Ascending aorta (tissue), 2 donors: ENCODE measurements at places on chromosomes 5 and 9.

- peak; percentile 83 for DNase-seq
- H3K4me1 ChIP-seq = peaks cover 24% of the 10 kb centered on the region
- peak overlapping the region; percentile 78 for H3K27ac ChIP-seq
Measured at GRCh38 chr9:121598965-121599871, 52.2 kb upstream of the DAB2IP start.

- no peaks in the 10 kb centered on the region for H3K36me3 ChIP-seq
- H3K27me3 ChIP-seq = no peaks in the 10 kb centered on the region
- no peak overlapping the region for H3K27ac ChIP-seq
Measured at GRCh38 chr5:61055434-61056006, 106.7 kb downstream of the SMIM15 start.

DNA sequence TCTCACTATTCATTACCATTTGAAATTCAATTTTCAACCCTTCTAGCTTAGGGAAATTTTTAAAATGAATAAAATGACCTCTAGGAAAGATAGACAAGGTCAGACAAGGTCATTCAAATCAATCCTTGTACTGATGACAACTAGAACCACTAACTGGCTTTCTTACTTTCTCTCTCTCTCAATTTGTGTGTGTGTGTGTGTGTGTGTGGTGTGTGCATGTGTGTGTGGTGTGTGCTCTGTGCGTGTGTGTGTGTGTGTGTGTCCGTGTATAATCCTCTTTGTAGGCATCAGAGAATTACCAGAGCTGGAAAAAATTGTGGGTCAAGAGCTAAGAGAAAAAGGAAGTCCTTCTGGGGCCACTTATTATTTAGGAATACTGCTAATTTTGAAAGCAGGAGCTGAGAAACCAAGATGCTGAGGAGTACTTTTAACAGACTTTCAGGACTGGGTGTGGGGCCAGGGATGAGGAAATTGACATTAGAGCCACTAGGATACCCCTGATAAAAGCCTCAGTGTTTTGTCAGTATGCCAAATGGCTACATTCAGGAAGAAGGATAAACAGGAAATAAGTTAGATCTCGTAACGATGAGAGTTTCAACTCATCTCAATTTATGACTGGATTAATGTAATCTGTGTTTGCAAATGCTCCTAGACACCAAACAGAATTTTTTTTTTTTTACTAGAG, 723.3 kb downstream of the CETN3 start:
- H3K27me3 ChIP-seq = no peaks in the 10 kb centered on the region
- H3K36me3 ChIP-seq = no peaks in the 10 kb centered on the region
- no peak for DNase-seq
- H3K4me1 ChIP-seq = no peaks in the 10 kb centered on the region
- no peak overlapping the region for H3K27ac ChIP-seq

- DNase-seq = no peak
- no peaks in the 10 kb centered on the region for H3K27me3 ChIP-seq
- no peak overlapping the region for H3K4me3 ChIP-seq
Measured at GRCh38 chr9:69081261-69081660, 45.7 kb downstream of the FXN start.

DNA sequence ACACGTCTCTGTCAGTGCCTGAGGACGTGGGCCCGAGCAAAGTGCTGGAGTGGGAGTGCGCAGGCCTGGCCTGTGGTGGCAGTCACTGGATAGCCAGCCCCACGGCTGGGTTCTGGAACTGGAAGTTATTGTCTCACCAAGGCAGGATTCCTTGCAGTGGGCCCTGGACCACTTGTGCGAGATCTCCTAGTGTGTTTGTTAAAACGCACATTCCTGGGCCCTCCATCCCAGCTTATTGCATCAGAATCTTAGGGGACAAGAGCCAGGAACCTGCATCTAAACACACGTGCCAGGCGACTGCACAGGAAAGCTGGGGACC, 26.9 kb downstream of the PTPA start:
- peak overlapping the region; percentile 53 for H3K4me3 ChIP-seq
- no peak for DNase-seq
- H3K27me3 ChIP-seq = no peaks in the 10 kb centered on the region
- H3K4me1 ChIP-seq = peaks cover 40% of the 10 kb centered on the region

GRCh38 chr5:4941957-4942830, 197.9 kb upstream of the ADAMTS16 start:
- DNase-seq = no peak
- no peaks in the 10 kb centered on the region for H3K4me1 ChIP-seq
- no peak overlapping the region for H3K27ac ChIP-seq

GRCh38 chr5:175690586-175690985, 32.7 kb downstream of the HRH2 start:
- peaks cover 17% of the 10 kb centered on the region for H3K4me1 ChIP-seq
- no peaks in the 10 kb centered on the region for H3K36me3 ChIP-seq
- peak overlapping the region; percentile 70 for H3K27ac ChIP-seq
- no peak for DNase-seq
- no peak overlapping the region for H3K4me3 ChIP-seq

GRCh38 chr5:138011991-138012390, 20.9 kb downstream of the FAM13B start:
- DNase-seq = no peak
- H3K27ac ChIP-seq = no peak overlapping the region
- no peaks in the 10 kb centered on the region for H3K4me1 ChIP-seq

DNA sequence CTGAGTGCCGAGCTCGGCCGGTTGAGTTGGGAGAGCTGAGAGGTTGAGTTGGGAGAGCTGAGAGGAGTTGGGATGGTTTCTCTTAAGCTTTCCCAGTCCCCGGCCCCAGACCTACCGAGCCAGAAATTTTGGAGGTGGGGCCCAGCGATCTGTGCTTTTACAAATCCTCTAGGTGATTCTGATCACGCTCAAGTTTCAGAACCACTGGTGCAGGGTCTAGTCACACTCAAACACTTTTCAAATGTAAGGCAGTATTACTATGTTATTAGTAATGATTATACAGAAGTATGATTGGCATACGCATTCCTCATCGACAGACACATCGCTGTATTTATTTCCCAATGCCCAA, 256 bp upstream of the CLINT1 start:
- H3K36me3 ChIP-seq = no peaks in the 10 kb centered on the region
- no peak for DNase-seq
- peak overlapping the region; percentile 92 for H3K27ac ChIP-seq
- peaks cover 25% of the 10 kb centered on the region for H3K4me1 ChIP-seq

DNA sequence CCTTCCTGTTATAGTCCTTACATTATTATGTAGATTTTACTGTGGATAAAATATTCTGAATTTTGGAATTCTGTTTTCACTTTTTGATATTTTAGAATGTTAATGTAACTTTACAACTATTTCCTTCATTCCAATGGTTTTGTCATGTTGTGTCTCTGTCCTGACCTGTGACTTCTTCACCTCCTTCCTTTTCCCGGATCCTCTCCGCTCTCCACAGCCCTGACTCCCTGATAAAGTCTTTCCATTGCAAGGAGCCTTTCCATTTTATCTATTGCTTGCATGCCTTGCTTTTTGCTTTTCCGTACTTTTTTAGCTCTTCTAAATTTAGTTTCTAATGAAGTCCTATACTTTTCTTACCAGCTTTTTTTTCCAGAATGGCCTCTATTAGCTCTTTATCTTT, 117.6 kb upstream of the ARRDC3 start:
- DNase-seq = no peak
- no peaks in the 10 kb centered on the region for H3K27me3 ChIP-seq
- no peak overlapping the region for H3K27ac ChIP-seq
- H3K36me3 ChIP-seq = no peaks in the 10 kb centered on the region
- H3K4me3 ChIP-seq = no peak overlapping the region
- no peaks in the 10 kb centered on the region for H3K4me1 ChIP-seq

GRCh38 chr5:15249152-15249551, 250.8 kb upstream of the FBXL7 start:
- no peaks in the 10 kb centered on the region for H3K4me1 ChIP-seq
- H3K4me3 ChIP-seq = no peak overlapping the region
- no peak overlapping the region for H3K27ac ChIP-seq
- no peaks in the 10 kb centered on the region for H3K36me3 ChIP-seq

DNA sequence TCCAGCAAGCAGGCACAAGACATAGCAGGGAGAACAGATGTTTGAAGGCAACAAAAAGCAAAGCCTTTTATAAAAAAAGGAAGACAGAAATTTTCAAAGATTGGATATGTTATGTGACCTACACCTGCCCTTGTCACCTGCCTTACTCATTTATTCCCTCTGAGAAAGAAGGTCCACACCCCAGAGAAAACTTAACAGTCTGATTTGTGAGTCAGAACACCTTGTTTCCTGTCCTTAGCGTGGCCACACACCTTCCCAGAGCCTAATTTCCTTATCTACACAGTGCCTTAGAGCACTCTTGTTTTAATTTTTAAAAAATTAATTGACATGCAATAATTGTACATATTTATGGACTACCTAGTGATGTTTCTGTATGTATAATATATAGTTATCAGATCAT, 419.0 kb upstream of the DAB2 start:
- H3K27ac ChIP-seq = no peak overlapping the region
- H3K4me3 ChIP-seq = no peak overlapping the region
- no peaks in the 10 kb centered on the region for H3K27me3 ChIP-seq

GRCh38 chr9:131701789-131702337, 38.0 kb downstream of the RAPGEF1 start:
- peaks cover 19% of the 10 kb centered on the region for H3K4me1 ChIP-seq
- no peak overlapping the region for H3K27ac ChIP-seq
- H3K36me3 ChIP-seq = no peaks in the 10 kb centered on the region
- H3K4me3 ChIP-seq = no peak overlapping the region
- no peaks in the 10 kb centered on the region for H3K27me3 ChIP-seq

DNA sequence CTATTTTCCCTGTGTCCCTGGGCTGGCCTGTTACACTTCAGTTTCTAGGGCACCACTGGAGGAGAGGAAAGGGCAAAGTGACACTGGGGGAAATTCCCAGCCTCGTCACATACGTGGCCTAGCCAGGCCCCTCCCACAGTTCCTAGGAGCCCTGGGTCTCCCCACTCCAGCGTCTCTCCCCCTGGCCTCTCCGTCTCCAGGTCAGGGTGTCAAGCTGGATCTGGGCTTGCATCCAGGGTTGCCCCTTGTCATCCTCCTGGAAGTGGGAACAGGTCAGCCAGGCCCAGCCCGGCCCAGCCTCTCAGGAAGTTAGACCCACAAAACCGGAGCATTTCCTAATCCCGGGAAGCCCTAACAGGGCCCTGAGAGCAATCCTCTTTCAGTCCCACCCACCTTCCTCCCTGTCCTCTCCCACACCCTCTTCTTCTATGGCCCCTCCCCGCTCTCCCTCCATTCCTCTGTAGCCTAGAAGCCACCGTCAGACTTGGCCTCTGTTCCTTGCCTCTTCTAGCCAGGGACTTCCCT, 4.7 kb upstream of the TNIP1 start:
- H3K4me3 ChIP-seq = no peak overlapping the region
- peaks cover 6% of the 10 kb centered on the region for H3K4me1 ChIP-seq
- peak overlapping the region; percentile 79 for H3K27ac ChIP-seq
- peak; percentile 83 for DNase-seq

- no peaks in the 10 kb centered on the region for H3K27me3 ChIP-seq
- H3K27ac ChIP-seq = no peak overlapping the region
- no peaks in the 10 kb centered on the region for H3K4me1 ChIP-seq
- no peaks in the 10 kb centered on the region for H3K36me3 ChIP-seq
- DNase-seq = no peak
Measured at GRCh38 chr9:15837079-15837679, 284.3 kb downstream of the CCDC171 start.
